NCI-H460 (cell line): ENCODE measurements at places on chromosomes 6 and 20. TPM values are rescaled to one million over a fixed set of nuclear protein-coding genes. Genes with fewer than 3 reads are reported as not detected.

ZBTB2 gene
- 10.8 and 11.1 TPM in 2 replicates for total RNA-seq

ULBP2 gene
- 3.8 and 4.5 TPM in 2 replicates for total RNA-seq

ALDH5A1 gene
- 4.5 and 4.6 TPM in 2 replicates for total RNA-seq

MROH8 gene
- 0.05 and 0.43 TPM in 2 replicates for total RNA-seq

FKBP5 gene
- 5.7 and 8.9 TPM in 2 replicates for total RNA-seq

DNA sequence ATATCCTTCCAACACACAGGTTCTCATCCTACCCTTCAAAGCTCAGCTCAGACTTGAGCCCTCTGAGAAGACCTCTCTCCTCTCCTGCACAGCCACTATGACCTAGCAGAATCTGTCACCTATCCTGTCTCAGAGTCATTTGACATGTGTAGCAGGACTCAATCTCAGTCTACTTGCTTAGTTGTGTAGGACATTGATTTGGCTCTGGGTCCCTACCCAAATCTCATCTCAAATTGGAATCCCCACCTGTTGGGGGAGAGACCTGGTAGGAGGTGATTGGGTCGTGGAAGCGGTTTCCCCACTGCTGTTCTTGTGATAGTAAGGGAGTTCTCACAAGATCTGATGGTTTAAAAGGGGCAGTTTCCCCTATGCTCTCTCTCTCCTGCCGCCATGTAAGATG, 297.9 kb downstream of the CD83 start:
- no peak for DNase-seq

DNA sequence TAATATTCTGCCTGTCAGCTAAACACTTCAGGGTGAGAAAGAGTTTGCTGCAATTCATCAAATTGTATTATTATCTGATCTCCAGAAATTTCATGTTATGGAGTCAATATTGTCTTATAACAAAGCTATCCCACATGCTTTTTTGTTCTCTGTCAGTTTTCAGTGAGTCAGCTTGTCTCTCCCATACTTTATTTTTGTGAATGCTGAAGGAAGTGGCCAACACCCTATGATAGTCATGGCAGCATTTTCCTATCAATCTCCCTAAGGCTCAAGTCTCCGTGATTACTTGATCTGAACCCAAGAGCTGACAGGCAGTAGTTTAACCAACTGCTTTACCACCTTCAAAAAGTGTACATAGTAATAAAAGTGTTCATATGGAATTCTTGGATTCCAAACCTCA, 42.2 kb downstream of the RFPL4B start:
- DNase-seq = no peak

DNA sequence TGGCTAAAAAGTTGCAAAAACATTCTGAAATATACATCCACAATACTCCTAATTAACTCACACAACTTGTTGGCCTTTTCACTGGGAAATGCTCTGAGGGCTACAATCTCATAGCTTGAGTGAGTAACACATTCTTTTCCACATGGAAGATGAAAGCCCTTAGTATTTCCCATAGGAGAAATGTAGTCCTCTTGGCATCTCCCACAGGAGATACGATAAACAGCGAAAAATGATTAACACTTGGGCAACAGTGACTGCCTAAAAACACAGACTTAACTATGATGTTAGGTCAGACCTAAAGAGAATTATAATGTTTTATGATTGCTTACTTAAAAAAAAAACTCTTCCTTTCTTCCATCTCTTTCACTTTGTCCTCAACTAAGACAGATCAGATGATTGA, 9.0 kb downstream of the MYLK4 start:
- no peak for DNase-seq

- DNase-seq = no peak
Observed at GRCh38 chr6:65816991-65817390, 110.0 kb upstream of the EYS start.

GRCh38 chr20:34112600-34113101, 608 bp upstream of the EIF2S2 start:
- DNase-seq = peak; percentile 26

GRCh38 chr6:113903666-113904330, 46.7 kb downstream of the MARCKS start:
- DNase-seq = no peak

- DNase-seq = no peak
Observed at GRCh38 chr6:41692730-41693129, 42.7 kb downstream of the TFEB start.

DNA sequence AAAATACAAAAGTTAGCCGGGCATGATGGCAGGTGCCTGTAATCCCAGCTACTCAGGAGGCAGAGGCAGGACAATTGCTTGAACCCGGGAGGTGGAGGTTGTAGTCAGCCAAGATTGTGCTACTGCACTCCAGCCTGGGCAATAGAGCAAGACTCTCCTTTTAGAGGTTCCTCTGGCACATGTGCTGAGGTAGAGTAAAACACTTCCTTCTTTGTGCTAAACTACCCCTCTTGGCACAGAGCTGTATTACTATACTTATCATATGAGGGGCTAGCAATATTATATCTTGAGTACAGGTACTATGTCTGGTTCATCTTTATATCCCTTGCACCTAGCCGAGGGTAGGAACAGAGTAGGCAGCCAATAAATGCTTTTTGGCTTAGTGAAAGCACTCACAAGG, 40.2 kb upstream of the SAMHD1 start:
- DNase-seq = no peak

- DNase-seq = no peak
Observed at GRCh38 chr6:32249262-32249661, 25.4 kb upstream of the NOTCH4 start.

DNA sequence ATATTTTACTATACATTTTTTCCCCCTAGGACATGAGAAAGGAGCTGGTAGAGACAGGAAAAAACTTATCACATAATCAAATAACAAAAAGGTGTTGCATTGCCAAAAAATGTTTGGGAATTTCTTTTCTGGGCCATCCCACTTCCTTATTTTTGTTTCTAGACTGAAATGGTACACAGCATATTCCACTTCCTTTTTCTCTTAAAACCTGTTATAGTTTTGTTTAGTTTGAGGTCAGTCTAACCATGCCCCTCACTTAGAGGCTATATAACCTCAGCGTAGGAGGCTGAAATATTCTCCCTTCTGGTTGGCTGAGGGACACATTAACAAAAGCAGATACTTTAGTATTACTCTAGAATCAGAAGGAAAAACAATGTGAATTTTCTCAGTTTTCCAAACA, 323.9 kb downstream of the GJA1 start:
- no peak for DNase-seq

GRCh38 chr20:63977739-63978276, 1.6 kb downstream of the SAMD10 start:
- no peak for DNase-seq

- DNase-seq = no peak
Observed at GRCh38 chr6:134134654-134135053, 82.2 kb upstream of the SLC2A12 start.
